ENCODE measurements at places on chromosomes 13 and 19. TPM values are rescaled to one million over a fixed set of nuclear protein-coding genes. Genes with fewer than 3 reads are reported as not detected.

DAND5 gene
- 0.03 TPM for polyA plus RNA-seq

NCAN gene
- polyA plus RNA-seq, result not detected

GRCh38 chr13:40109351-40109844, 453.9 kb downstream of the COG6 start:
- DNase-seq, result peak; percentile 73

DNA sequence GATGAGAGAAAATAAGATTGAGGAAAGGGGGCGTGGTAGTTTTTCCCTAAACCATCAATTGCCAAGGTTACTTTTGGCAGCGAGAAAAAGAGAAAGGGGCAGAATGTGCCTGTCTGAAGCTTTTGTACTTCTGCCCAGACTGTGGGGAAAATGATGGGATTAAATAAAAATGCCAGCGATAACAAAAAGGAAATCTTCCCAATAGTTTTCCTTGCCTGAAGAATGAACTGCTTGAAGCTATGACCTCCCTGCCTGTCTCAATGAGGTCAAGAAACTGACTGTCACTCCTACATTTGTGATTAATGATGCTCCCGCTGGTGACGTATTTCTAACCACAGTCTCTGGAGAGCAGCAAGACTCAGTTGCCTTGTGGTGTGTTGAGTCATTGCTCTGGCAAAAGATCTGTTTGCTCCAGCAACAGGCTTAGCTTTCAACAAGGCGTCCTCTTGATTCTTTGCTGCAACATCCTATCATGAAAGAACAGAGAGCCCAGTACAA, 1051.5 kb downstream of the DIAPH3 start:
- DNase-seq, result peak; percentile 99

DNA sequence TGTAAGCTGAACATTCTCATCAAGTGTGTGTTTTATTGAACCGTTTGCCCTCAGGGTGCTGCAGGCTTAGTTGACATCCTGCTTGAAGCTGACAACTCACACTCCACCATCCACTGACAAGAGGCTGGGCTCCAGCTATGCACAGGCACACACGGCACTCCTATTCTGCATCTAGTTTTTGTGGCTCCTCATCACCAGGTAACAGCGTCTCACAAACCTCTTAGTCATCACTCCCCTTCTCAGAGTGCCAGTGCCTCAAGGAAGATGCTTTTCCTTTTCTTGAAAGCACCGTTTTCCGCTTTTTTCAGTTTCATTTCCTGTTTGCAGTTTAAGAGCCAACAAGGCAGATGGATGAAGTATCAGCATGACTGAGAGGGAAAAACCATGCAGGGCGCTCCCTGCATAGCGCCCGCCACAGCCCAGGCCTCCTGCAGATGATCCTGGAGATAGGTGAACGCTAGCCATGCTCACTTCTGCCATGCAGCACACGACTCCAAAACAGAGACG, 491.2 kb downstream of the COG6 start:
- DNase-seq, result no peak

All from IMR-90 (cell line).